ENCODE measurements at places on chromosomes 5 and 9. TPM values are rescaled to one million over a fixed set of nuclear protein-coding genes. Genes with fewer than 3 reads are reported as not detected.

DNA sequence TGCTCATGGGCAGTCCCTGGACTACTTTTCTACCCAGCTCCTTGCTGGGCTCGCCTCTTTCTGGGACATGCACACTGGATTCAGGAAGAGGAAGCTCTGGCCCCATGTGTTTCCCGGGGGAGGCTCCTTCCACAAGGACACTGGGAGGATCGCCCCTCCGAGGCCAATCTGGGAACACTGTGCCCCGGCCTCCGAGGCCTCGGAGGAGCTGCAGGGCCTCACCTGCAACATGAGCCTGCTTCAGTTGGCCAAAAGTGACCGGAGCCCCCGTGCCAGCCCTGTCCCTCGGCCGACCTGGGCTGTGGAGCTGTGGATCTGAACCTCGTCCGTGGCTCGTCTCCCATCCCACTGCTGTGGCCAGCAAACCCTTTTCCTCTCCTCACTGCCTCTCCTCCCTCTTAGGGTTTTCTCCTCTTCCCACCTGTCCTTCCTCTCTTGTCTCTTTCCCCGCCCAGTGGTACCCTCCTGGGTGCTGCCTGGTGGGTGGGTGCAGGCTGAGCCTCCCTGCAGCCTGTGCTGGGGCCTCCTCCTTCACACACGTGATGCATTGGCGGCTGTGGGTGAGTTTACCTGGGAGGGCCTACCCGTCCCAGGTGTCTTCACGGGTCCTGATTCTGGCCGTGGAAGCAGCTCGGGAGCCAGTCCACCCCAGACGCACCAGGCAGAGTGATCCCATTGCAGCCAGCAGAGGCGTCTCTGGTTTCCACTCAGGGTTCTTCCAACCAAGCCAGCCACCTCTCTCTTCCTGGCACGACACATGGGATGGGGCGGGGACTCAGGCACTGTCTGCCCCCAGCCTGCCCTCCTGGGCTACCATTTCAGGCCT is 241.8 kb downstream of the CACNA1B start:
- no peak for DNase-seq

- DNase-seq, result peak; percentile 72
These were observed 1.9 kb downstream of the SPTAN1 start for GRCh38 chr9:128554155-128554862.

DNA sequence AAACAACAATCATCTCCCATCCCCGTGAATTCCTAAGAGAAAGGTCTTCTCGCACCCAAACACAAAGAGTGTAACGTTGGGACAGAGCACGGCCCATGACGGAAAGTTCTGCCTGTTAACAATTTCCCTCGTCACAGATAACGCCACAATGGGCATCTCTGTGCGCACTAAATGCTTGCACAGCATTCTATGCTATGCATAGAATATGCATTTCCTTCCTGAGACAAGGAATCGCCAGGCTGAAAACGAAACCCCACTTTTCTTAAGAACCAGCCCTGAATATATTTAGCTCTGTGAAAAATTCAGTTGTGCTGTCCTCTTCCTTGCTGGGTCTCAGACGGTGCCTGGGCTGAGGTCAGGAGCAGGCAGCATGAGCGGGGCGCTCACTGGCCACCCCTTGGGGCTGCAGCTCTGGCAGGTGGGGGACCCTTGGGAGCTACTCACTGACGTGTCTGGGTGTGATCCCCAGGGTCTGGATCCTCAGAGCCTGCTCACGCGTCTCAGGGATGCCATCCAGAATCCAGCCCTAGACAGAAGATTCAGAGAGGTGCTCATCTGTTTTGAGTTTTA is 49.8 kb downstream of the AK8 start:
- DNase-seq, result no peak

The STOM gene
- 83.3 TPM for polyA plus RNA-seq

GRCh38 chr5:14407746-14408175 is 173.8 kb upstream of the OTULINL start:
- no peak for DNase-seq

The WDR5 gene
- polyA plus RNA-seq, result 48.7 TPM

DNA sequence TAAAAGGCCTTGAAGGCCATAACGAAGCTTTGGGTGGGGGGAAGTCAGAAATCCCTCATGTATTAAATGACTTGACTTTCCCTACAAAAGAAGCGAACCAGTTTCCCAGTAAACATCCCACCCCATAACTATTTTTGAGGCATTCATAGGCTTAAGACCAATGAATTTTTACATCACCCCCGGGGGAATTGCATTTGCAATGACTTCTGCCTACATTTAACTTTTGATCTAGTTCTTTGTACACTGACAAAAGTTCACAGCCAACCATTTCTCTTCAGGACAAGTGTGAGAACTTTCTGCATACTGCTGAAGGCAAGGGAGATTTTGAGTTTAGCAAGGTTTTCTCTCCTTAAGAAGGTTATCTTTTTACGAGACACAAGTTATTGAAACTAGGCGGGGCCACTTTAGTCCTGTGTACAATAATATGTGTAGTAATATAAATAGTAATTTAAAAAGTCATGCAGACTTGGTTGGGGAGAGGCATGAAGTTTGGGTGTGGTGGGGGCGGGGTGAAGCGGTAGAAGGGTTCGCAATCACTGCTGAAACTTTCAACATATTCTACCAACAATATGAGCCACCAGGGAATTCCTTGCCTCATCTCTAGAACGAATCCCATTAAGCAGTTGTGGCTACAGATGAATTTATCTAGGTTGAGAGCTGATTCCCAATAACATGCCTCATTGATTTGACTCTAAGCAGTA is 2.5 kb downstream of the TJP2 start:
- no peak for DNase-seq

GRCh38 chr5:171495122-171495700 is 75.8 kb downstream of the FGF18 start:
- no peak for DNase-seq

DNA sequence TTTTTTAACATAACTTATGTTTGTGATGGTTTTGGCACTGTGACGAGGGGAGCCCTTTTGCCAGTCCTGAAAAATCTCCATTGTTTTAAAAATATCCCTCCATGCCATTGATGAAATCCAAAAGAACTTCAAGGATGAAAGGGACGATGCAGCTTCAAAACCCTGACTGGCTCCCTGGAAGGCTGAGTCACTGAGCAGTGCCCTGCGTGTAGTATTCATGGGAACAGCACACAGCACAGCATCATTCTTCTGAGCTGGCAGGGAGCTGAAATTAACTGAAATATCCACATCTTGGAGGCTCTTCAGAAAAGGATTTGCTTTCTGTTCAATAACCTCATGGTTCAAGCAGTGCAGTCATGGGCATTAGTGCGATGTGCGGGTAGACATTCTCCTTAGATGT is 29.7 kb downstream of the PDE4D start:
- no peak for DNase-seq

- no peak for DNase-seq
These were observed 24.4 kb downstream of the MEGF9 start for GRCh38 chr9:120689860-120690259.

DNA sequence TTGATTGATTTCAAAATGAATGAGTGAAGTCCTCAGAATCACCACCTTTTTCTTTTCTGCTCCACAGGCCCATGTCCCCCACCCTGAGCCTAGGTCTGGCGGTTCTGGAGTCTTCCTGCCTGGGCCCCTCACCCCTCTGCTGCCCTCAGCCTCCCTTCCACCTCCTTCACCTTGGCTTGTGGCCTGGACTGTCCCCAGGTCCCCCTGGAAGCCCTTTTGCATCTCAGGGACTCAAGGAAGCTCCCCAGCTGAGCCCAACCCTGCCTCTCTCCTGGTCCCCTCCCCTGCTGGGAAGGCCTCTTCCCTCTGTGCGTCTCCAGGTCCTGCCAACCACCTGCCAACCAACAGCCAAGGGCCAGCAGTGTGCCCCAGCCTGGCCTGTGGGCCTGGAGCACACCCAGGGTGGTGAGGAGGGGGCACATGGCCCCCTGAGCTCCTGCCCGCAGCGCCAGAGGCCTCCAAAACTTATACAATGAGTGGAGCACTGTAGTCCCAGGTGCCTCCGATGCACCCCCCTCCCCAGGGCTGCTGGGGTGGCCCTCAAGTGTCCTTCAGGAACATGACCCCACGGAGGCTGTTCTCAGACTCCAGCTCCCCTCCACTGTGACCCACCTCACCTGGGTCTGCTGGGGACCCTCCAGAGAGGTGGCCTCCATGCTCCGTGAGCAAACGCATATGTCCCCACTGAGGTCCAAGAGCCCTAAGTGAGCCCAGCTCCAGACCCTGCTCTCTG is 20.3 kb downstream of the GLT6D1 start:
- DNase-seq, result no peak

- DNase-seq, result peak; percentile 5
These were observed 90.2 kb downstream of the ZNF462 start for GRCh38 chr9:106953174-106953573.

The MYMK gene
- polyA plus RNA-seq, result not detected

The ASPN gene
- polyA plus RNA-seq, result not detected

The FRRS1L gene
- polyA plus RNA-seq, result 0.54 TPM

GRCh38 chr5:62082370-62082801 is 223.6 kb upstream of the KIF2A start:
- DNase-seq, result no peak

- DNase-seq, result no peak
These were observed 62.8 kb upstream of the SUB1 start for GRCh38 chr5:32522429-32523143.

The KIAA1958 gene
- 2.1 TPM for polyA plus RNA-seq

The PCDHGB3 gene
- 0.16 TPM for polyA plus RNA-seq

DNA sequence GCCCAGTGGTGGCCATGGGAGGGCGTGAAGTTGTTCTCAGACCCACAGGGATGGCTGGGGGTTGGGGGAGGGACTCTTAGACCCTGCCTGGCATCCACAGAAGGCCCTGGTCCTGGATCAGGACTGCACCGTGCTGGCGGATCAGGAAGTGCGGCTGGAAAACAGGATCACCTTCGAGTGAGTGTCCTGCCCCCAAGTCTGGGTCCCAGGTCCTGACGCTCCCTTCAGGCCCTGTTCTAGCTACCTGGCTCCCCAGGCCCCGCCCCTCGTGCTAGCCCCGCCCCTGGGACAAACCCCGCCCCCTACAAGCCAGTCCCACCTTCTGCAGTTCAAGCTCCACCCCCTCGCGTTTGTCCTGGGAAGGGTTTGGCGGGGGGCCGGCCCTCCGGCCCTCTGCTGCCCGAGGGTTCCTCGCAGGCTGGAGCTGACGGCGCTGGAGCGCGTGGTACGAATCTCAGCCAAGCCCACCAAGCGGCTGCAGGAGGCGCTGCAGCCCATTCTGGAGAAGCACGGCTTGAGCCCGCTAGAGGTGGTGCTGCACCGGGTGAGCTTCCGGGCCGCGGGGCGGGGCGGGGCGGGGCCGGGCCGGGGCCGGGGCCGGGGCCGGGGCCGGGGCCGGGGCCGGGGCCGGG is 12.9 kb downstream of the RGS14 start:
- DNase-seq, result peak; percentile 89

DNA sequence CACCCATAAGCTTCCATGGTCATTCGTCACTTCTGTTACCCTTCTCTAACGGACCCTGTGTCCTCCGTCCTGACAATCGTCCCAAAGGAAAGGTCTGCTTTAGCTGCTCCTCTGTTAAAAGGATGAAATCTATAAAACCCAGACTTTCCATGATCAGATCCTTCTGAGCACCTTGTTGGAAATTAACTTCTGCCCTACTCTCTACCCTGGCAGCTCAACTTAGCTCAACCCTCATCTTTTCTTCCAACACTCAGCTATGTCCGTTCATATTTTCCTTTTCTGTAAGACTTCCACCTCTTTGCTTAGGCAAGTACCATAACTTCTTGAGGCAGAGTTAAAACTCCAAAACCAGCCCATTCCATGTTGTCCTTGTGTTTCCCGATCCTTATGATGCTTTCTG is 205.4 kb downstream of the SPATA31A6 start:
- no peak for DNase-seq

DNA sequence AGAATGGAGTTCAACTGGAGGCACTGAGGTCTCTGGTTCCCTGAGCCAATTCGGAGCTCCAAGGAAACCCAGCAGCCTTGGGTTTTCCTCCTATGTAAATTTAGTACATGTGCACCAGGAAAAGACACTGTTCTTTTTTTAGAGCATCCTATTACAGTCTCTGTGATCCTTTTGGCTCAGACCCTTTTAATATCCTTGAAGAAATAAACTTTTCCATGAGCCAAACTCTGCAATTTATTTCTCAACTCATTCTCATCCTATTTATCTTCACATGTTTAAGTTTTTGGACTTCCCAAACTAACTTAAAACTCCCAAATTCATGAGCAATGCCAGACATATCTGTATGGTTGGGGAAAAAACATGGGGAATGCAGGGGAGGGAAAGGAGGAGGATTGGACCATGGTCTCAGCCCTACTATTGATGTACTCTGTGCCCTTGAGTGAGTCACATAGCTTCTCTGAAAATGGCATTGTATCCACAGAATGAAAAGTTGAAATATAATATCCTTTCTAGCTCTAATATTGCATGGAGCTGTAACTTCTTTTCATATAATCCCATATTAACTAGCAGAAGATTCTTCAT is 76.6 kb downstream of the PAPPA start:
- DNase-seq, result no peak

GRCh38 chr9:4859035-4859434 is 66.3 kb downstream of the RCL1 start:
- no peak for DNase-seq

The MACIR gene
- polyA plus RNA-seq, result 21.5 TPM

- DNase-seq, result no peak
These were observed 213.2 kb upstream of the SLC24A2 start for GRCh38 chr9:20002011-20002410.

The GPX8 gene
- polyA plus RNA-seq, result 55.7 TPM

- DNase-seq, result no peak
These were observed 21.2 kb upstream of the TTC23L start for GRCh38 chr5:34817558-34818351.

DNA sequence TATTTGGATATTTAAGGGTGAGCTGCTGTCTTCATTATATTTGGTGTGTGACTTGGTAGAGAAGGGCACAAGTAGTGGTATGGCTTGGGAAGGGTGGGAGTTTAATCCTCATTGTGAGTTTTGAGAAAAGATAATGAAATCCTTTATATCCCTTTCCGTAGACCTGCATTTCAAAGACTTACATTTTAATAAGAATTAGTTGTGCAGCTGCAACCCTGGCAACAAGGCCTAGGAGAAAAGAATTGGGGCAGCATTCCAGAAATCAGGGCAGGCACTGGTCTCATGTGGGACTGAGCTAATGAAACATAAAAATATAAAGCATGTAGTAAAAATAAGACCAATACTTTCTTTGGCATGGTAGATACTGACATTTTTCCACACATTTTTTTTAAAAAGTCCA is 60.5 kb downstream of the CDC42SE2 start:
- no peak for DNase-seq

DNA sequence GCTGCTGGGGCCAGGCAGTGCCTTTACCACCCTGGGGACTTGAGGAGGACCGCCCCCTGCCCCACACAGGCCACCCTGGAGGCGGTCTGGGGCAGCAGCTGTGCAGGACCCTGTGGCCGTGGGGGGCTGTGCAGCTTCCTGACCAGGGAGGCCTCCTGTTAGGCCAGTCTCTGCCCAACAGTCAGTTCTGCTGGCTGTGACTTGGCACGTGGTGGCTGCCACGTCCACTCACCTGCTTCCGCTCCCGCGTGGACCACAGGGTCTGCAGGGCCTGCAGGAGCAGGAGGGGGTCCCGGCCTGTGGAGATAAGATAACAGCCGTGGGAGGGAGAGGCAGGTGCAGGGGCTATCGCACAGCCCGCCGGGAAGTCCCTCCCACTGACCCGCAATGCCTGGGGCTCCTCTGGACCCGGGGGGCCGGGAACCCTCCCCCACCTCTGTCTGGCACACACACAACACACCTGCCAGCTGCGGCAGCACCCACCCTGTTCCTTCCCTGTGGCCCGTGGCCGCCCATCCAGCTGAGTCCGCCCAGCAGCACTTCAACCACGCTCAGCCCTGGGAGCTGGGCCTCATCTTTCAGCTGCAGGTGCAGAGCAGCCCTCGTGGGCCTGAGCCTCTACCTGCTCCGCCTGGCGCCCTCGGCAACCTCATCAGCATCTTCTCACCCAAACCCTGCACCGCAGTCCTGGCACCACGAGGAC is 39.7 kb downstream of the EXD3 start:
- no peak for DNase-seq

GRCh38 chr5:147065071-147065470 is 169.8 kb upstream of the STK32A start:
- no peak for DNase-seq

Measured in A549 (cell line).